ENCODE measurements at places on chromosomes 12 and 14.

DNA sequence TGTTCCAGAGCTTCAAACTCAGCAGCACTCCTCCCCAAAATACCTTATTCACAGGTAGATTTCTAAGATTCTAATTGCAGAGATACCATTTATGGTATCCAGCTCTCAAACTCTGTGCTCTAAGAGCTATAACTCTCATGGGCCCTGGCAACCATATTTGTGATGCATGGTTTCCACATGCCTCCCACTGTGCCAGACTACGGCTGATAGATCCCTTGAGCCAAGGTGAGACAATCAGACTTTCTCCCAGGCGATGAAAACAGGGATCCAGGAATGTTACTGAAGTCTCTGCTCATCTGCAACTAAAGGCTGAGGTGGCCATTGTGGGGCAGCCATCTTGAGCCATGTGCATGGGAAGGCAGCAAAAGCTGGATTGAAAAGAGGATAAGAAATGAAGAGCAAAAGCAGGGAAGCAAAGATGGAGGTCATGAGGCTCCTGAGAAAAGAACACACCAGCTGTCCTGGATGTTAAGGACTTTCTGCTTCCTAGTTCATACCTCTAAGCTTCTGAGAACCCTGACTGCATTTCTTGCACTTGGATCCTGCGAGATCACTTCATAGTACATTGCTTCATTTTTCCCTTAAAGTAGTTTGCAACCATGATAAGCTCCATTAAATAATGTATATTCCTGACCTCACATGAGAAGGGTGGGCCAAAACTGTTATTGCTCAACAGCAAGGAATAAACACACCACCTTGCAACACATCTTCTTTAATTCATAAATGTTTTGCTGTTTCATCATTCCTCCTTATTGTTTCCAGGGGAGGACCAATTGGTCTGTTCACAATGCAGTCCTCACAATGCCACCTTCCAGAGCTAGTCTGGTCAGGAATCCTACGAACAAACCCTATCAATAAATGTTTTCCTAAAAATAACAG lies 5.4 kb downstream of the EGLN3 start:
- no peak for DNase-seq

DNA sequence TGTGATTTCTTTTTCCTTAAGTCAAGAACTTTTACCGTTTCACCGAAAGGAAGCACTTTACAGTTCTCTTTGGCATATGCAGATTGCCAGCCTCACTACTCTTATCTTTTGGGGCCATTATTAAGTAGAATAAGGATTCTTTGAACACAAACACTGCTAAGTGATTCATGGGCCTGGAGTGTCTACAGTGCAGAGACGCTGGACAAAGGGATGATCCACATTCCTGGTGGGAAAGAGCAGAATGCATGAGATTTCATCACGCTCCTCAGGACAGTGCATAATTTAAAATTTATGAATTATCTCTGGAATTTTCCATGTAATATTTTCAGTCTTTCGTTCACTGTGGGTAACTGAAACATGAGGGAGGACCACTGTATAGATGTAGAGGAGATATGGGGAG lies 90.2 kb downstream of the TTLL5 start:
- no peak for DNase-seq

DNA sequence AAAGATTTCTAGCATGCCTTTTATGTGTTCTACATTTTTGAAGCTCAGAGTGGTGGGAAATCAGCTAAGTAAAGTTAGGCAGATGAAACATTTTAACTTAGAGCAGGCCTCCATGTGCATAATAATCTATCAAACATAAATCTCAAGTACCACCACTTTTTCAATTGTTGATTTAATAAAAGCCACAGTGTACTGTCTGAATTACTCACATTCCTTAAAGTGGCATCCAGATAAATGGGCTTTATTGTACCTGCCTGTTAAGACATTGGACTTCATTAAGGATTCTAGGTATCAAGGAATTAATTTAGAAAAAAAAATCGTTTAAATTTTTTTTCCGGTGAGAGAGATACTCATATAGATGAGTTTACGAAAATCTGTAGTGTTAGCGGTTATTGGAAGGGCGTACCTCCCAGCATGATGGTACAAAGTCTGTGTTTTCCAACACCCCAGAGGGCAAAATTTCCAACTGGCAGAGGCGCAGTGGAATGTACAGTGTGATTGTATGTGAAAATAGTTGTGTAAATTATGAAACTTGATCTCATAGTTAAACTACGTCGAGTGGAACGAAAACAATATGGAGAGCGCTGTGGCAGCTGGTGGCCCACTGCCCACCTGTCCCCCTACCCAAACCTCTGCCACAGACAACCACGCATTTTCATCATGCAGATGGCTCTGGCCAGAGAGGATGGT lies 25.0 kb downstream of the ELK3 start:
- DNase-seq: no peak

DNA sequence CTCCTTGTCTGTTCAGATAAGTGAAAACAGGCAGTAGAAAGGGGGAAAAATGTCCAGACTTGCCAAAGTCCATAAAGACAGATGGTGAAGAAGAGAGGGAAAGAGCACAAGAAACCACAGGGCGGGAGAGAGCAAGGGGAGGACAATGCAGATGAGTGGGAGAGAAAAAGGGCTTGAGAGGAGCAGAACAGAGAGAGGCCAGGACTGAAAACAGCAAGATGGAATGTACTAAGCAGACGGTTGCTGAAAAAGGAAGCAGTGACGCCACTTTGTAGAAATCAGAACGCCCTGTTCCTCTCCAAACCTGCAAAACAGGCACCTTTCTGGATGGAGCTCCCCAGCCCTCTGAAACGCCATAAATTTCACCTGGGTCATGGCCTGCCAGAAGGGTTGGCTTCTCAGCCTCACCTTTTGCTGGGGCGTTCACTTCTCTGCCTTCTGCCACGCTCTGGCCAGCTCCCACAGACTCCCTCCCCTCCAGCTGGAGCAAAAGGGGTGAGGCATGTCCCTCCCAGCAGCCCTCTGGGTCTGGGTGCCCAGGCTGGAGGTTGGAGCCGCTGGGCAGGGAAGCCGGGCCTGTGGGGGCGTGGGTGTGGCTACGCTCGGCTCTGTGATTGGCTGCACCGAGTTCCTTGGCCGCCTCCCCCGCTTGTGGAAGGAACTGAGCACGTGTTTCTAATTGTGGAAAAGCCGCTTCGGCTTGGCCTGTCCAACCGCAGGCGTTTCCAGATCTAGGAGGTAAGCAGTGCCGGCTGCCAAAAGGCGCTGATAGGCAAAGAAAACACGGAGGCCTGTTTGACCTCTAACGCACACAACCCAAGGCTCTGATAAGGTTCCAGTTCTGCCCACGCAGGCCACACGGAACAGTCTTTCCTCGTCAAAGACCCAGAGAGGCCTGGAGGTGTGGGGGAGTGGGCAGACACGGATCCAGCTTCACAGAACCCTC lies 29.3 kb downstream of the SLC7A8 start:
- peak; percentile 58 for DNase-seq

- DNase-seq: no peak
Measured at GRCh38 chr12:92661269-92661668, 41.5 kb upstream of the PLEKHG7 start.

GRCh38 chr14:75989134-75989533 lies 3.6 kb downstream of the IFT43 start:
- DNase-seq: no peak

DNA sequence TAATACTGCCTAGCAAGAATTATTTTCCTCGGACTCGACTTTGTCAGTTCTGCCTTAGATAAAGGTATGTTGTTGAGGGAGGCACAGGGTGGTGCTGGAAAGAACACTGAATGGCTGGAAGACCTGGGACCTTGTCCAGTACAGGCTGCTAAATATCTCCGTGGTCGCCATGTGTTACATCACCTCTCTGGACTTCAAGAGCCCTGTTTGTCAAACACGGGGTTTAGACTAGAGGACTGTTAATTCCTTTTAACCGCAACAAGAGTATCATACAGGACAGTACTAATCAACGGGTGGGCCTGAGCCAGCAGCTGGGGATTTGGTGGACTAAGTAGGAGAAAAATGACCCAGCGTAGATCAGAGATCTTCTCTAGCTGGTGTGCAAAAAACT lies 476.3 kb downstream of the LRIG3 start:
- DNase-seq: no peak

DNA sequence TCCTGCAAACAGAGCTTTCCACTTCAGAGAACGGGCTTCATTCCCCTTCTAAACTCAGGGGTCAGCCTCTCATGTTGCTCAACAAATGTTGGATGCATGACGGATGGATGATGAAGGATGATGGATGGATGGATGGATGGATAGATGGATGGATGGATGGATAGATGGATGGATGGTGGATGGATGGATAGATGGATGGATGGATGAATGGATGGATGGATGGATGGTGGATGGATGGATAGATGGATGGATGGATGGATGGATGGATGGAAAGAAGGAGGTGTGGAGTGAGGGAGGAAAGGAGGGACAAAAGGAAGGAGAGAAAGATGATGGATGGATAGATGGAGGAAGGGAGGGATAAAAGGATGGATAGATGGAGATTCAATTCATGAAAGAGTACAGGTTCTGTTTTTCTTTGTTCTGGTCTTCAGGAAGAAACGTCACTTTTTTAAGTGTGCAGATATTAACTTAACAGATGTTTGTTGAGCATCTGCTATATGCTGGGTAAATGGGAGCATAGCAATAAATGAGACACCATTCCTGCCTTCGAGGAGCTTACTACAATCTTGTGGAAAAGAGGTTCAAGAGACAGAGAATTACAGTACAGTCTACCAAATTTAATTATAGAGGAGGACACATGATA lies 41.7 kb upstream of the PRIMA1 start:
- no peak for DNase-seq

DNA sequence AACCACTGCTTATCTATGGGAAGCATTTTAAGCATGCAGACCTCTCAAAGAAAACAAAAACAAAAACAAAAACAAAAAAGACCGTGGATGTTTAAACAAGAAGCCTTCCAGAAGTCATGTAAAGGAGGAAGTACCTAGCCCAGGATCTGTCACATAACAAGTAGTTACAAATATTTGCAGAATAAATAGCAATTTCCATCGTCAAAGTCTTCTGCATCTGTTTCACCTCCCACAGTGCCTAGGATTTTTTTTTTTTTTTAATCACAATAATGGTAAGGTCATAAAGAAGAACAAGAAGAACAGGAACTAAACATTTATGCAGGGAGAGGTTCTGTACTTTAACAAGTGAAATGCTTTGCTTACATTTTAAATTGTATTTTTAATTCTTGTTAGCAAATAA lies 2.4 kb upstream of the STXBP6 start:
- DNase-seq: no peak

- DNase-seq: no peak
Measured at GRCh38 chr12:90449611-90450010, 505.4 kb downstream of the CCER1 start.

DNA sequence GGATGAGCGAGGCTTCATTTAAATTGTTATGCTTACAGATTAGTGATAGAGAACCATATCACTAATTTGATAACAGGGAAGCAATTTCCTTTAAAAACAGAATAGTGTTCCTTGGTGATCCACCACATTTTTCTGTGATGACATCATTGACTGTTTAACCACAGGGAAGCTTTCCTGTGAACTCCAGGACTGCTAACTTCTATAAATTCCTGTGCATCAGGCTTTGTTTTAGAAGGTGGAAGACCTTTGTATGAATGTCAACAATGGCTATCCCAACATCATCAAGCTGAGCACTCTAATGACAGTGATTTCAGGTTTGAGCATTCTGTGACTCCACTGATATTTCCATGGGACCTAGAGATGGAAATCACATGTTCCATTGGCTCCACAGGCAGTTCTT lies 177.1 kb downstream of the RMST start:
- no peak for DNase-seq

- DNase-seq: no peak
Measured at GRCh38 chr14:51895375-51895774, 35.0 kb downstream of the GNG2 start.

GRCh38 chr12:106743270-106743988 lies 31.1 kb upstream of the RIC8B start:
- DNase-seq: no peak

DNA sequence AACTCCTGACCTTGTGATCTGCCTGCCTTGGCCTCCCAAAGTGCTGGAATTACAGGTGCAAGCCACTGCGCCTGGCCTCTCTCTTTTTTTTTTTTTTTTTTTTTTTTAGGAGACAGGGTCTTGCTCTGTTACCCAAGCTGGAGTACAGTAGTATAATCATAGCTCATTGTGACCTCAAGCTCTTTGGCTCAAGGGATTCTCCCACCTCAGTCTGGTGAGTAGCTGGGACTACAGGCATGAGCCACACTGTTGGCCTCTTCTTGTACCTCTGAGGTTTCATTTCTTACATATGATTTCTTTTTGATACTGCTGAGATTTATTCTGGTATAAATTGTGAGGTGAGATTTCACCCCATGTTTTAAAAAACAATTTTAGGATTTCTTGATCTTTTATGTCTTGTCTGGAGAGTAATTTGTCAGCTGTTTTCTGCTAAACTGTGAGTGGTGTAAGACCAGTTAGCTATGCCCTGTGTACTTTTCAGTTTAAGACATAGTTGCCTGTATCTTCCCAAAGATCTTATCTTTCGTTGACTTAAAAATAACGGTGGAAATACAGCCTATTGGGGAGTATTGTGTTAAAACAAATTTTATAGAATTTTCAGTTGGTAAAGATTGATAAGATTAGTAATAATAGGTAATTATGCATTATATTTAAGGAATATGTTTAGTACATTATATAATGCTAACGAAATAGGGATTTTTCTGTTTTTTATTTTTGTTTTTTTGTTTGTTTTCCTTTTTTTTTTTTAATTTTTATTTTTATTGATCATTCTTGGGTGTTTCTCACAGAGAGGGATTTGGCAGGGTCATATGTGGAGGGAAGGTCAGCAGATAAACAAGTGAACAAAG lies 31.7 kb downstream of the WDR20 start:
- DNase-seq: no peak

- DNase-seq: no peak
Measured at GRCh38 chr14:89040460-89041256, 216.2 kb downstream of the TTC8 start.

- no peak for DNase-seq
Measured at GRCh38 chr12:120554678-120555077, 20.5 kb downstream of the RNF10 start.

DNA sequence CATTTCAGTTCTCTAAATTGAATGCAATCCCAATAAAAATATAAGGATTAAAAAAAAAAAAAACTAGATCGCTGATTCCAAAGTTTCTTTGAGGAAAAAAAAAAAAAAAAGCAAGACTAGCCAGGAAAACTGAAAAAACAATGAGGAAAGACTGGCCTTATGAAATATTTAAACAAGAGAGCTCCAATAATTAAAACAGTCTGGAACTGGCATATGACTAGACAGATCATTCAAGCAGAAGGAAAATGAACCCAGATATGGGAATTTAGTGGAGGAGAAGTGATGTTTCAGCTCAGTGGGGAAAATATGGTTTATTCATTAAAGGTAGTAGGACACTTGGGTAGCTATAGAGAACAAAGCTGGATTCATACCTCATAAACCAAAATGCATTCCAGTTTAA lies 42.0 kb upstream of the TBC1D15 start:
- no peak for DNase-seq

DNA sequence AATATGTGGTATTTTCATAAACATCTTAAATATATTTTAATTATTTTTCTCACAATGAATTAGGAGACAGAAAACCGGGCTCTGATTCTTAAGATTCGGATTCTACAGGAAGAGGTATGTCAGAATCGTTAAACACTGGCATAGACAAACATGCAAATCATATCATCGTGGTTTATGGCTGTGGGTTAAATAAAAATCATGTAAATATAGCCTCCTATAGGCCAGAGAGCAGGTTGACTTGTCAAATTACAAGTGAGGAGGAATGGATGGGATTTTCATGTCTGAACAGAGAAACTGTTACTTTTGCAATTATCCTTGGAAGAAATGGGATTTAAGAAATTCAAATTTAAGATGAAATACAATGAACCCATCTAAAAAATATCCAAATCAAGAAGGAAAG lies 74.9 kb upstream of the BCAT1 start:
- DNase-seq: no peak

Measured in cortex of kidney (tissue), 1 donor.